ENCODE measurements at places on chromosomes 3 and 15. TPM values are rescaled to one million over a fixed set of nuclear protein-coding genes. Genes with fewer than 3 reads are reported as not detected.

Gene OXTR
- total RNA-seq, result 0.53 TPM

Gene C2CD4A
- 1.3 TPM for total RNA-seq

Gene SLC6A11
- total RNA-seq, result 3.5 TPM

Gene MASP1
- total RNA-seq, result 3.9 TPM

Gene HEG1
- total RNA-seq, result 2.0 TPM

Gene ZPLD1
- 2.6 TPM for total RNA-seq

Gene KAT2B
- total RNA-seq, result 5.8 TPM
